Epithelial cell of esophagus (primary cell): ENCODE measurements at places on chromosomes 5 and 9.

- peak; percentile 11 for DNase-seq
Observed at GRCh38 chr5:173592050-173592669, 24.3 kb downstream of the BOD1 start.

GRCh38 chr9:9951556-9952160, 661.1 kb downstream of the PTPRD start:
- DNase-seq, result no peak

DNA sequence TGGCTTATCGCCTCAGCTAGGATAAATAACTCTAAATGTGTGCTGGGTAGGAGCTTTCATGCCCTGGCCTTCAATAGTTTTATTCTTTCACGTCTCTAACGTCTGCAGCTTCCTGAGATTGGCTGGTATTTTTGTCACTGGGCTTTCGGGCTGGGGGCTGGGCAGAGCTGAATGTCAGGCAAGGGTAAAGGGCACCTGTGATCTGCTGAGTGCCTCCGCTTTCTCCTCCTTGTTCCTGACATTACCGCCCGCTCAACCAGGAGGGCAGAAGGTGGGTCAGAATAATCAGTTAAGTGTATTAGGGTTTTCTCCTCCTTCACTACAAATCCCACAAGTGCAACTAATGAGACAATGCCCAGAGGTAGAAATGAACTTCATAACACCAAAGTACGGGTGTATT, 216.6 kb downstream of the TSSK1B start:
- DNase-seq, result no peak

DNA sequence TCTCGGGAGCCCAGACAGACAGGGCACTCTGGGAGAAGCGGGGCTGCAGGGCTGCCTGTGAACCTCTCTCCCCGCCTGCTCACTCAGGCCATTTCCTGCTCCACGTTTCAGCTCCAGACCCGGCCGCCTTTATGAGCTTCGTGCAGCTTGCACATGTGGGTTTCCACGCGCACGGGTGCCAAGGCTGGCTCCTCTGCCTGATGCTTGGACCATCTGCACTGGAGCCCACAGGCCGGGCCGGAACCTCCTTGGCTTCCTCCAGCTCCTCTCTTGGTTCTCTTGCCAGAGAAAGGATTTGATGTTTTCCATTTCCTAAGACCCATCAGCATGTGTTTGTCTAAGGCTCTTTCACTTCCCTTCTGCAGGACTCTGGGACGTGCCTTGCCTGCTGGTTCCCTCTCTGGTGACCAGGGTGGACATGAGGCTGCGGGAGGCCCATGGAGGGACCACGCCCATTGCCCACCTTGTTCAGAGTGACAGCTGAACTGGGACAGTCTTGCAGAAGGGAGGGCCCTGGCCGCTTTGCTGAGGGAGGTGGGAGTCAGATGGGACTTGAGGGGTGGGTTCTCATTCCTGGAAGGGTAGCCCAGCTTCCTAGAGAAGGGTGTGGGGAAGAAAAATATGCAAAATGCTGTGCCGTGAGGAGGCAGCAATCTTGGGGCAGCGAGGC, 23.3 kb upstream of the COL5A1 start:
- DNase-seq, result no peak
